ENCODE measurements at places on chromosomes 11 and 22. TPM values are rescaled to one million over a fixed set of nuclear protein-coding genes. Genes with fewer than 3 reads are reported as not detected.

FJX1 gene
- 40.8 TPM for total RNA-seq

MMP13 gene
- not detected for total RNA-seq

C22orf31 gene
- total RNA-seq: not detected

GLYATL2 gene
- total RNA-seq: not detected

LRRC55 gene
- not detected for total RNA-seq

PLXNB2 gene
- total RNA-seq: 84.8 TPM

HOATZ gene
- total RNA-seq: not detected

METTL15 gene
- total RNA-seq: 11.8 TPM

DGCR6 gene
- total RNA-seq: 1.4 TPM

TRPM5 gene
- total RNA-seq: not detected

MYO7A gene
- total RNA-seq: 0.16 TPM

SLC25A18 gene
- total RNA-seq: 0.16 TPM

OR2D2 gene
- total RNA-seq: not detected

NFAM1 gene
- total RNA-seq: not detected

CTNND1 gene
- 79.7 TPM for total RNA-seq

CCDC116 gene
- total RNA-seq: 0.16 TPM

BBOX1 gene
- not detected for total RNA-seq

OSM gene
- not detected for total RNA-seq

FAM180B gene
- not detected for total RNA-seq

GAL3ST1 gene
- total RNA-seq: not detected

SEPTIN3 gene
- total RNA-seq: not detected

LAYN gene
- total RNA-seq: 9.6 TPM

PRG3 gene
- not detected for total RNA-seq

JHY gene
- 0.54 TPM for total RNA-seq

MB gene
- total RNA-seq: not detected

RASGRP2 gene
- total RNA-seq: 3.4 TPM

SULT4A1 gene
- 1.3 TPM for total RNA-seq

ADM2 gene
- 10.2 TPM for total RNA-seq

MMP12 gene
- total RNA-seq: not detected

C1QTNF5 gene
- 24.2 TPM for total RNA-seq

ZNF214 gene
- 5.8 TPM for total RNA-seq

ENTHD1 gene
- total RNA-seq: not detected

CADM1 gene
- total RNA-seq: 1.3 TPM

LRP4 gene
- 1.5 TPM for total RNA-seq

CCDC15 gene
- 0.97 TPM for total RNA-seq

SNX32 gene
- total RNA-seq: 0.32 TPM

MUC6 gene
- not detected for total RNA-seq

TECTA gene
- total RNA-seq: 0.65 TPM

C2CD2L gene
- total RNA-seq: 3.4 TPM

DEPDC7 gene
- total RNA-seq: 1.3 TPM

TH gene
- total RNA-seq: not detected

GAS2 gene
- not detected for total RNA-seq

PRSS23 gene
- total RNA-seq: 197 TPM

CSNK2A3 gene
- total RNA-seq: 0.54 TPM

DGAT2 gene
- 3.8 TPM for total RNA-seq

NTM gene
- total RNA-seq: 1.9 TPM

NF2 gene
- total RNA-seq: 47.5 TPM

SRSF8 gene
- 12.1 TPM for total RNA-seq

RIC3 gene
- not detected for total RNA-seq

SLC17A6 gene
- not detected for total RNA-seq

ANO1 gene
- not detected for total RNA-seq

PLA2G3 gene
- not detected for total RNA-seq

ASPHD2 gene
- 3.7 TPM for total RNA-seq

GAL gene
- 0.49 TPM for total RNA-seq

SMCO4 gene
- total RNA-seq: 3.6 TPM
